Activated T-helper 1 cell treated with anti-CD3 and anti-CD28 coated beads, Interleukin-2, amount 50 U/mL, for 16 hours (primary cell): ENCODE measurements at places on chromosomes 16 and 17.
A peak's percentile ranks its signal among the peaks of the same experiment; 100 is the strongest.

- no peak for DNase-seq
Observed at GRCh38 chr17:35877345-35878029, 2.7 kb downstream of the CCL5 start.

GRCh38 chr17:16353317-16354174 is at the start of gene CENPV:
CENPV (minus strand) TSS chr17:16353469; CDS start chr17:16353436, 33 bp downstream.
- DNase-seq = peak; percentile 58

DNA sequence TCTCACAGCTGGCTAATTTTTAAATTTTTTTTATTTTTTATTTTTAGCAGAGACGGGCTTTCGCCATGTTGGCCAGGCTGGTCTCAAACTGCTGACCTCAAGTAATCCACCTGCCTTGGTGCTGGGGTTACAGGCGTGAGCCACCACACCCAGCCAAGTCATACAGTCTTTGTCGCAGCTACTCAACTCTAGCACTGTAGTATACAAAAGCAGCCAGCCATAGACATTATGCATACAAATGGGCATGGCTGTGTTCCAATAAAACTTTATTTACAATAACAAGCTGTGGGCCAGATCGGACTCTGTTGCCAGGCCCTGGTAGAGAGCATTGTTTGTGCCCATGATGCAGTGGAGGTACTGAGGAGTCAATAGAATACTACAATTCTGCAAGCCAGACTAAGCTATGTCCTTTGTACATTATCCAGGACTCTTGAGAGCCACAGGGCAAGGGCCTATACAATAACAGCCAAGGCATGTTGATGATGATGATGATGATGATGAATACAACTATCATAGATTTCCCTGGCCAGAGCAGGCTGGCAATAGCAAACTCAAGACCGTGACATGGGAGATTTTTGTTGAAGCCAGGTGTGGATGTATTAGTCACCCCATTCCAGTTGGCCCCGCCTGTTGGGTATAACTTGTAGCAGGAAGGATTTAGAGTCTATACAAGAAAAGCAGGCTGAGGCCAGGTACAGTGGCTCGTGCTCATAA is 101.8 kb downstream of the MYH11 start:
- DNase-seq = no peak

DNA sequence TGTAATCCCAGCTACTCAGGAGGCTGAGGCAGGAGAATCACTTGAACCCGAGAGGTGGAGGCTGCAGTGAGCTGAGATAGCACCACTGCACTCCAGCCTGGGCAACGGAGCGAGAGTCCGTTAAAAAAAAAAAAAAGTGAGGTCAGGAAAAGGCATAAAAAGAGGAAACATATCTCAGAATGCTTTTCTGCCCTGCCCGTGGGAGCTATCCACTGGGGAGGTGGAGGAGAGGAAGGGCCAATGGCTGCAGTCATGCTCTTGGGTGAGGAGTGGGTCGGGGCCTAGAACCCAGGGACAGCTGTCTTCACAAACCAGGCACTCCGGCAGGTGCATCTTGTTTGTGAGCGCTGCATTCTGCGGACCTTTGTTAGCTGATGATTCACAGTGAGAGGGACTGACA is 60.0 kb upstream of the CDC42EP4 start:
- no peak for DNase-seq

DNA sequence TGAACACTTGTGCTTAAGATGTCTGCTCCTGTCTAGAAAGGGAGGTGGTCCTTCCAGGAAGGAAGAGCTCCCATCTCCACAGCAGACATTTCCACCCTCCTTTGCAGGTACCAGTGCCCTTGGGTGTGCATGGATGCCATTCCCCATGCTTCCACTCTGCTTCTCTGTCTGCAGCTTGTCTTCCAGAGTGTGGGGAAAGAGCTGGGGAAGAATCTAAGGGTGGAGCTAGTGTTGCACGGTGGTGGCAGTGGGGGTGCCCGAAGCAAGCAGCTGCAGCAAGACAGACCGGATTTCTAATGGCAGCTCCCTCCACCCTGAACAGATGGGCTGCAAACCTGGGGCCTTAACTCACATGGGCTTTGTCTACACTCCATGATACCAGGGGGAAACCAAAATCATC is 22.6 kb upstream of the HOXB13 start:
- no peak for DNase-seq

- DNase-seq = no peak
Observed at GRCh38 chr17:57945996-57946797, 9.0 kb downstream of the CUEDC1 start.

GRCh38 chr17:3966720-3967363 is 2.6 kb upstream of the ATP2A3 start:
- no peak for DNase-seq
